ENCODE measurements at places on chromosomes 13 and 19.

DNA sequence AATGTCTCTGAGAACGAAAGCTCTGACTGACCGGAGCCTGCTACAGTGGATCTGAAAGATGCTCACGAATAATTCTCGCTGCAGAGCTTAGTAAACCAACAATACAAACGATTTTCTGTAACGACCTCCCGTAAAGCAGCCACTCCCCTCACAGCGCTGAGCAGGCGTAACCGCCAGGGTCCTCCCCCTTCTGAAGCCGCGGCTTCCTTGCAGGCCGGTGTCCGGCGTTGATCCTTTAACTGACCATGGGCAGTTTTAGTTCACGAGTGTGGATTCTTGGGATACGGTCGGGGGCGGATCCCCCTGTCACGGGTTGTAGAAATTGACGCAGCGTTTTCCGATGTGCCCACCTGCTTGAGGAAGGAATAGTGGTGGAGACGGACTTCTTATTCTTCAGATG, 75.9 kb downstream of the ATP11A start:
- DNase-seq: no peak

DNA sequence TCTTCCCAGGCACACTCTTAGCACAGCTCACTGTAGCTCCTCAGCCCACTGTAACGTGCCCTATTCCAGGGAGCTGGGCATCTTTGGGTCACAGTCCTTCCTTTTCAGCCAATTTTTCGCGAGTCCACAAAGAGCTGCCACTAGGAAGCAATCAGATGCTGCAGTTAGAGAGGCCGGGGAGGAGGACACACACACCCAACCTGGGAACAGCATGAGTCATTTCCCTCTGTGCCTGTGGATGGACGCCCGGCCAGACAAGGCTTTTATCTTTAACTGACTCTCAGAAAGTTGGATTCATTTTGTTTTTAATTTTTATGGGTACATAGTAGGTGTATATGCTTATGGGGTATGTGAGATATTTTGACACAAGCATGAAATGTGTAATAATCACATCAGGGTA, 918.6 kb downstream of the UQCRFS1 start:
- no peak for DNase-seq

DNA sequence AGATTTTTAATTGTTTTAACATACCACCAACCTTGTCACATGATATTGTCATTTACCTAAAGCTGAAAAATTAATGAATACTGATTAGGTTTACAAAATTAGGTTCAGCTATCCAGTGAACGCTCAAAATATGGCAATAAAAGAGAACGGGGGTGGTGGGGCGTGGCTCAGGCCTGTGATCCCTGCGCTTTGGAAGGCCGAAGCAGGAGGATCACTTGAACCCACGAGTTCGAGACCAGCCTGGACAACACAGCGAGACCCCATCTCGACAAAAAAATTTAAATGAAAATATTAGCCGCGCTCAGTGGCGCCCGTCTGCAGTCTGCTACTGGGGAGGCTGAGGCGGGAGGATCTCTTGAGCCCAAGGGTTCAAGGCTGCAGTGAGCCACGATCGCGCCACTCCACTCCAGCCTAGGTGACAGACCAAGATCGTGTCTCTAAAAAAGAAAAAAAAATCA, 516 bp upstream of the FAM32A start:
- no peak for DNase-seq

DNA sequence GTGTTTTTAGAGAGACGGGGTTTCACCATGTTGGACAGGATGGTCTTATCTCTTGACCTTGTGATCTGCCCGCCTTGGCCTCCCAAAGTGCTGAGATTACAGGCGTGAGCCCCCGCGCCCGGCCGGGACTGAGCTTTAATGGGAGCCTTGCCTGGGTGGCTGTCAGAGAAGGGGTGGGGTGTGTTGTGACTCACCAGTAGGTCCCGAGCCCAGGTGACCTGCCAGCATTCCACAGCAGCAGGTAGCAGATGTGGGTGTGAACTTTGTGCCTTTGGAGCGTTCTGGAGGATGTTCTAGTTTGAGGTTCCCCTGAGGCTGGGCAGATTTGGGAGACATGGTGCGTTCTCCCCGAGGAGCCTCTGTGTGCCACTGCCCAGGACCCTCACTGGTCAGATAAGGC, 7.1 kb upstream of the EPN1 start:
- DNase-seq: no peak

DNA sequence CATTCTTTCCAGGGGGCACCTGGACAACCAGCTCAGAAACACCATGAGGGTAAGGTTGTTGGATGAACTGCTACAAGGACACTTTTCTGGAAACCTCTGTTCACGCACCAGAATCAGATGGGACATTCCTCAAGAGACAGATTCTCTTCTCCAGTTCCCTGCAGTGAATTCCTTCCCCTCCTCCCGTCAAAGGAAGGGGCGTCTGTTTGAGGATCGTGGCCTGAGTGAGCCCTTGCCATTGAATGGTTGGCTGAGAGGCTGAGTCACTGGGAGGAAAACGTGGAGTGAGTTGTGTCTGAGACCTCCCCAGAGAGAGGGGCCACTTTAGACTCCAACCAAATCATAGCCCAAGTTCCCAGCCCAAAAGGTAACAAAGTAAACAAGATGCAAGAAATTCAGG, 79.4 kb upstream of the ZNF507 start:
- no peak for DNase-seq

DNA sequence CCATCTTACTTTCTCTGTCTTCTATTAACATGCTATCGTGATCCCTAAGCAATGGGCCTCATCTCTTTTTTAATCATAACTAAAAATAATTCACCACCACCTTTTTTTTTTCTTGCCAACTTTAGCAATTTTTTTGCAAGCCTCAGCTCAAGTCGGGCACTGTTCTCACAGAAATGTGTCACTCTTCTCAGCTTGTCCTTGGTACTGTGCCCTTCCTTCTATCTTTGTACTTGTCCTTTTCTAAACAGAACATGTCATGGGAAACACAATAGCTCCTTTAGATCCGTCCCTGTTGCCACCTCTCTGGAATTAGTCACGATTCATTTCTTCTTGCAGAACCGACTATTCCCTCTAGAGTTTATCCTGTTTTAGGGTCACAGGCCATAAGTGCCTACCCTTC, 10.3 kb downstream of the SERP2 start:
- DNase-seq: no peak

DNA sequence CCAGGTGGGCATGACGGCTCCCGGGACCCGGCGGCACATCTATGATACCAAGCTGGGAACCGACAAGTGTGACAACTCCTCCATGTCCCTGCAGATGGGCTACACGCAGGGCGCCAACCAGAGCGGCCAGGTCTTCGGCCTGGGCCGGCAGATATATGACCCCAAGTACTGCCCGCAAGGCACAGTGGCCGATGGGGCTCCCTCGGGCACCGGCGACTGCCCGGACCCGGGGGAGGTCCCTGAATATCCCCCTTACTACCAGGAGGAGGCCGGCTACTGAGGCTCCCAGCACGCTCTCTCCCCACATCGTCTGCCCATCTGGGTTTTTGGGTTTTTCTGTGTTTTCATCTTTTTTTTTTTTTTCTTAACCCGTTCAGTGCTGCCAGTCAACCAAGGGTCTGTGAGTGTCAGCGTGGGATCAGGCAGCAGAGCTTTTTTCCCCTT, 2.3 kb upstream of the ABCA7 start:
- no peak for DNase-seq

DNA sequence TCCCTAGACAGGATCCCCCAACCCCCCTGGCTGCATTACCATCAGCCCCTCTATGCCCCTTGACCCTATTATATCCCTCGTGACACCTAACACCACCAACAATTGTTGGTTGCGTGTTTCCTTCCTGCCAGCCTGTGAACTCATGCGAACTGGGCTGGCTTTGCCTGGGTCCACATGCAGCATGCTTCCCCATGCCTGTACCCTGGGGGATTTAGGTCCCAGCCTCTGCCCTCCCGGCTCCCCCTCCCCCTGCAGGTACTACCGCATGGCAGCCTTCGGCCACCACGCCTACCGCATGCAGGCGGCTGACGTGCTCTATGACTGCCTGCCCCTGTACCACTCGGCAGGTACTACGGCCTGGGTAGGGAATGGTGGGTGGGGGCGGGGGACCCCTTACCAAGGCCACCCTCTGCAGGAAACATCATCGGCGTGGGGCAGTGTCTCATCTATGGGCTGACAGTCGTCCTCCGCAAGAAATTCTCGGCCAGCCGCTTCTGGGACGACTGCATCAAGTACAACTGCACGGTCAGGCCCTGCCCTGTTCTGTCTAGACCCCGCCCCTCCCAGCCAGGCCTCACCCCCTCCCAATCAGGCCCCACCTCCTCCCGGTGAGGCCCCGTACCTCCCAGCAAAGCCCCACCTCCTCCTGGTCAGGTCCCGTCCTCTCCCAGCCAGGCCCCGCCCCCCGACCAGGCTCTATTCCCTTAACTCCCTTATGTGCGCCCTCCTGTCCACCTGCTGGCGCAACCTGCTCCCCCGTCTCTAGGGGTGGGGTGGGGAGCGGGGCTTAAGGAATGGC, 18.5 kb downstream of the SLC27A1 start:
- DNase-seq: peak; percentile 83

GRCh38 chr19:40234429-40235237, 8.1 kb upstream of the CCNP start:
- DNase-seq: no peak

GRCh38 chr19:899336-900042, 6.2 kb downstream of the RNU6-9 start:
- no peak for DNase-seq

- no peak for DNase-seq
These were observed 385.8 kb downstream of the ZNF536 start for GRCh38 chr19:30757837-30758617.

DNA sequence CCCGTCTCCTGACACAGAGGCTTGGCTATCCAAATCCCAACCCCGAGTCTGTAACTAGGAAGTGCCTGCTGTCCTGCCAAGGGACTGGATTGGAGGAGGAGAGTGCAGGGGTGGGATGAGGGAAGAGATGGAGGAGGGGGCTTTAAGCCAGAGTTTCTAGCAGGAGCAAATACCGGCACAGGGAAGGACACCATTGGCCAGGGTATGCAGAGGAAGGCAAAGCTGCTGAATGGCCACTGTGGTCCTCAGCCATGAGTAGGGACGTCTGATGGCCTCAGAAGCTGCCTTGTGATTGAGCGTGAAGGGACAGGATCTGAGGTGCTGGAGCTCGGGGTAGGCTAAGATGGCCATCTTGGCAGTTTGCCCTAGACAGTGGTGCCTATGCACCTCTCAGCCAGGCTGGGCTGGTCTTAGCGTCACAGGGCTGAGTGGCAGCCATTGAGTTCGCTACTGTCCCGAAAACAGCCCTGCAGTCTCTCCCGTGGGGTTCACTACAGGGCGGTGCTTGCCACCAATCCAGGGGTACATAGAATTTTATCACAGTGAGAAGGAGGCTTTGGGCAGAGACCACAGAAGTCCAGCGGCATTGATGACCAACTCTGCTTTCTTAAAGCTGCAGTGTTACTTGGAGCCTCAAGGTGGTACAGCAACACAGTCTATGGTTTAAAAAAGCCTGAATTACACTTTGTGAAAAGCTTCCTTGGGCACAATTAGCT, 61.8 kb downstream of the AKAP11 start:
- no peak for DNase-seq

DNA sequence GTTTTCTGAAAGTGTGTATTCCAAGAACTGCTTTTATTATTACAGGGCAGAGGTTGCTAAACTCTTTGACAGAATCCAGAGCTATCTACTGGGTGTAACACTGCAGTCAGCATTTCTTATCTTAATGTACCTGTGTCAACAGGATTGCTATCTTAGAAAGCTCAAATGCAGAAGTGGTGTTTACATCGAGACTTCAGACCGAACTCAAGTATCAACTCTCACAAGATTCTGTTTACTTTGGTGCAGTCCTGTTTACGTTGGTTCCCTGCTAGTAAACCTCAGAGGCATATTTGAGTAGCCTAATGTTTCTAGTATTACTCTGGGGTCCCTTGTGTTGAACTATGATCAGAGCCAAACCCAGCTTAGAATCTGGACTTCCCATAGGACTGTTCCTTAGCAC, 20.5 kb downstream of the SLC15A1 start:
- no peak for DNase-seq

- peak; percentile 48 for DNase-seq
These were observed at the start of gene EML2 for GRCh38 chr19:45638930-45639729. EML2 (minus strand) TSS chr19:45639397; CDS start chr19:45639376, 21 bp downstream.

- no peak for DNase-seq
These were observed 52.5 kb upstream of the RXFP2 start for GRCh38 chr13:31686670-31687425.

- no peak for DNase-seq
These were observed 12.0 kb upstream of the GAS6 start for GRCh38 chr13:113875837-113876281.

- no peak for DNase-seq
These were observed 180.4 kb downstream of the RBM26 start for GRCh38 chr13:79225487-79226232.

DNA sequence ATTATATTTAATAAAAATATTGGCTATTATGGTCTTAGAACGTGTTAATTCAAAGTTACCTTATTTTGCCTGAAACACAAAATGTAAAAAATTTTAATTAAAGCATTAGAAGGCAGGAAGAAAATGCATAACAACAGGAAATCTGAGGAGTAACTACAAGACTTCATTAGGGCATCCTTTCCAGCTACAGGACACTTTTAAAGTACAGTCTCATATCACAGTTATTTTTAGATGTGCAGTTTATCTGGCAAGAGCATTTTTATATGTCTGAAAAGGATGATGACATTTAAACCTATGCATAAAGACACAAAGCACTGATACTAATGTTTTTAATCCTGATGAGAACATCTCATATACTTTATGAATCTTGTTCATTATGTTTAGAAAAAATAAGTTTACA, 247.5 kb downstream of the VWA8 start:
- no peak for DNase-seq

GRCh38 chr13:65856431-65856830, 1373.7 kb downstream of the PCDH9 start:
- DNase-seq: no peak

- DNase-seq: no peak
These were observed 62.7 kb downstream of the COL4A1 start for GRCh38 chr13:110244071-110244830.

DNA sequence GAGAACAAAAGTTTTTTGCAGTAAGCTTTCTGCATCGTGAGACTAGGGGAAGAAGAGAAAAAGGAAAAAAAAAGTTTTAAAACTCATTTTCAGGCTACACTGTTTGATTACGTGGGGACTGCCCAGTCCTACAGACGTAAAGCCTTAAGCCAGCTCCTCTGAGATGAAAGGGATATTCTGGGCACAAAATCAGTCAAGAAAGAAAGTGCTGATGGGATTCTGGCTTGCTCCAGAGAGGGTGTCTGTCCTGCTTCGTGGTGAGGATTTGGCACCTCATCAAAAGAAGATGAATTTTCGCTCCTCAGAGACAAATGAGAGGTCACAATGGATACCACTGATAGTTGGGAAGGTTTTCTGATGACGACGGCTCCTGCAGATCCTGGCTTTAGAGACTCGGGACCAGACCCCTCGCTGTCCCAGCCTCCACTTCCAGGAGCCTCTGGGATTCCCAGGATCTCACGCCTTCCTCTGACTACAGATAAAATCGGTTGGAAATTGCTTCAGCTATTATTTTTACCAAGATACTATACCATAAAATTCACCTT, 9.7 kb downstream of the TEX29 start:
- DNase-seq: no peak

GRCh38 chr13:99087954-99088491, 110.2 kb upstream of the DOCK9 start:
- DNase-seq: no peak
